ENCODE measurements at places on chromosomes 2 and 18.

GRCh38 chr2:238879043-238879442 lies 31.2 kb downstream of the TWIST2 start:
- no peak for DNase-seq

GRCh38 chr2:68564426-68564825 lies 79.0 kb upstream of the PROKR1 start:
- no peak for DNase-seq

DNA sequence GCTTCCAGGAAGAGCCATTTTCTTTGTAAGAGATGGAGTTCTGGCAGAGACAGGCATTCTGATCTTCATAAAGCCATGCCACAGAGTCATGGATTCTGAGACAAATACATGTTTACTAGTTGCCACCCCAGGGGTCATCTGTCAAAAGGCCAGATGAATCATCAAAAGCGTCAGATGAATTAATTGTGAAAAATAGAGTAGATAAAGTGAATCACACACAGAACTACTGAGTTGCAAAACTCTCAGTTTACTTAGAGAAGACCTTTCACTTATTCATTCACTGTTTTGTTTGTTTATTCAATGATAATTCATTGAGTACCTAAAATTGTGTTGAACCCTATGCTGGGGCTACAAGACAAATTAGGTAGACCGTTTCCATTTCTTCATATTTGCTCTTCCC lies 157.7 kb upstream of the SERPINE2 start:
- DNase-seq, result no peak

DNA sequence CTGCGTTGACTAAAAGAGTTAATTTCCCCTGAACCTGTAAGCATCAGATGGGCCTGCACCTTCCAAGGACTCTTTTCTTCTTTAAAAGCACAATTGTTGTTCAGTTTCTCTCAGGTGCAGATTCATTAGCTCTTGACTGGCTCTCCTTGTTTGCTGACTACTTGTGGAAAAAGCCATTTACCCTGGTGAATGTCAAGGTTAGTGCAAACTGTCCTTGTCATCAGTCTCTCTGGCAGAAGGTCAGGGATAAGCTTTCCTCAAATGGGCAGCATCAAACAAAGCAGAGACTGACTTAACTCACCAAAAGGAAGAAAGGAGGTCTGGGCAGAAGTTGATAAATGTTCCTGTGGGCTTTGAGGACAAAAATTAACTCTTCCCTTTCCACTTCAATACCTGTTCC lies 922.7 kb downstream of the BCL11A start:
- DNase-seq, result no peak

All from stimulated activated CD8-positive, alpha-beta memory T cell treated with anti-CD3 and anti-CD28 coated beads, Interleukin-4, amount 100 ng/mL, for 4 hours (primary cell).